ENCODE measurements at places on chromosomes 12 and 14.

- DNase-seq, result no peak
Measured at GRCh38 chr14:68236582-68237458, 417.2 kb downstream of the RAD51B start.

DNA sequence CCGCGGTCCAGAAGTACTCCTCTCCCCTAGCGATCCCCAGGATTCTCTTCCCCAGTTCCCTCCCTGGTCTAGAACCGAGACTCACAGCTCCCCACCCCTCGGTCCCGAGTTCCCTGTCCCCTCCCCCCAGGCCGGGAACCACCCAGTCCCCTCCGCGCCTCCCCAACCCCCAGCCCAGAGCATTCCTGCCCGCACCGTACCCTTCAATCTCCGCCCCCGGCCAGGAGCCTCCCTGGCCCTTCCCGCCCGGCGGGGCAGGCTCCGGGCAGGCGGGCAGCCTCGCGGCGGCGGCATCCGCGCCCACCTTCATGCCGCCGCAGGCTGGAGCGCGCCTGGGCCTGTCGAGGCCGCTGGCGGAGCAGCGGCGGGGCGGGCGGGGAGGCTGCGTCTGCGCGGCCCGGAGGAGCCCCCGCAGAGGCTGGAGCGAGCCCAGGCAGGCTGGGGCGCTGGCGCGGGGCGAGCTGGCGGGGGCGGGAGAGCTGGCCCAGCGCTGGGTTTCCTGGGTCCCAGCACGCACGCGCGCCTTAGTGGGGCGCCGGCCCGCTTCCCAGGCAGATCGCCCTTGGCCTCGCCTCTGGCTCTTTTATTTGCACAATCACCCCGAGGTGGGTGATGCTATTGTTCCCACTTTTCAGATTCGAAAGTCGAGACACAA is 22.2 kb upstream of the GPR132 start:
- no peak for DNase-seq

DNA sequence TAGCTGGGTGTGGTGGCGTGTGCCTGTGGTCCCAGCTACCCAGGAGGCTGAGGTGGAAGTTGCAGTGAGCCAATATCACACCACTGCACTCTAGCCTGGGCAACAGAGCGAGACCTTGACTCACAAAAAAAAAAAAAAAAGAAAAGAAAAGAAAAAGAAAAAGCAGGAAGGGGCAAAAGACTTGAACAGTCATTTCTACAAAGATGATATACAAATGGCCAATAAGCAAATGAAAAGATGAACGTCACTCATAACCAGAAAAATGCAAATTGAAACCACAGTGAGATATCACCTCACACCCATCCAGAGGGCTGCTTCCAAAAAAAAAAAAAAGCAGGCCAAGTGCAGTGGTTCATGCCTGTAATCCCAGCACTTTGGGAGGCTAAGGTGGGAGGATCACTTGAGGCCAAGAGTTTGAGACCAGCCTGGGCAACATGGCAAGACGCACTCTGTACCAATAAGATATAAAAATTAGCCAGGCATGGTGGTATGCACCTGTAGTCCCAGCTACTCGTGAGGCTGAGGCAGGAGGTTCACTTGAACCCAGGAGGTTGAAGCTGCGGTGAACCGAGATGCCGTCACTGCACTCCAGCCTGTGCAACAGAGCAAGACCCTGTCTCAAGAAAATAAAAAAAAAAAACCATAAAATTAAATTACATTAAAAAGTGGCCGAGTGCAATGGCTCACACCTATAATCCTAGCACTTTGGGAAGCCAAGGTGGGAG is 20.5 kb downstream of the UBC start:
- no peak for DNase-seq

GRCh38 chr14:90698379-90698869 is 117.8 kb downstream of the TTC7B start:
- no peak for DNase-seq
